Esophagus muscularis mucosa (tissue), 4 donors: ENCODE measurements at places on chromosomes 4 and X. TPM values are rescaled to one million over a fixed set of nuclear protein-coding genes. Genes with fewer than 3 reads are reported as not detected.

Gene MED12
- total RNA-seq = 24.9 TPM

Gene POLA1
- 9.4 TPM for total RNA-seq

Gene PABPC4L
- 1.7 TPM for total RNA-seq

GRCh38 chr4:3393171-3393570 lies 48.6 kb upstream of the HGFAC start:
- DNase-seq = no peak

Gene HMX1
- not detected for total RNA-seq

Gene HS3ST1
- 3.1 TPM for total RNA-seq

DNA sequence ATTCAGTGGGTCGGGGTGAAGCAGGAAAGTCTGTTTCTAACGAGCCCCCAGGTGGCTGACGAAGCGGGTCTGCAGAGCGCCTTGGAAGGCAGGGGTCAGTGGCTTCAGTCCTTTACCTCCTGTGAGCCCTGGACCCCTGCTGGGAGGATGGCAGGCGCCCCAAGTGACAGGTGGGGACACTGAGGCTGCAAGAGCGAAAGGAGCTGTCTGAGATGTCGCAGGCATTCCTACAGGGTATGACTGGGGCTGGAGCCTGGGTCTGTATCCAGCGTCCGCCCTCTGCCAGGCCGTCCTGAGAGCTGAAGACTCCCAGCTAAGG lies 103.1 kb downstream of the PSAPL1 start:
- no peak for DNase-seq

Gene EGF
- 0.75 TPM for total RNA-seq

DNA sequence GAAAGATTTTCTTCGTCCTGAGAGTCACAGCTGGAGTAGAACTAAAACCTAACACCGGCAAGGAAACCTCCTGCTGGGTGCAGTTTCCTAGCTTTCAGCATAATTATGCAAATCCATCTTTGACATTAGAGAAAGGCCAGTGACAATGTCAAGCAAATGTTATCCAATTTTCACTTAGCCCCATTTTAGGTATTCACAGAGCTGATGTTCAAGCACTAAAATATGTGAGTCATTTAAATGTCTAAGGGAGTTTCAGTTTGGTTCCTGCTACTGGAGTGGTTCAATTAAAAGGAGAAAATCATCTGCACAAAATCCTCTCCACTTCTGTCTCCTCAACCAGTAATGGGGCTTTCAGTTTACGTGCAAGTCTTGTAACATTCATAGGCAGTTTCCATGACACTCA lies 37.1 kb upstream of the AMOT start:
- no peak for DNase-seq

Gene GC
- total RNA-seq = not detected

DNA sequence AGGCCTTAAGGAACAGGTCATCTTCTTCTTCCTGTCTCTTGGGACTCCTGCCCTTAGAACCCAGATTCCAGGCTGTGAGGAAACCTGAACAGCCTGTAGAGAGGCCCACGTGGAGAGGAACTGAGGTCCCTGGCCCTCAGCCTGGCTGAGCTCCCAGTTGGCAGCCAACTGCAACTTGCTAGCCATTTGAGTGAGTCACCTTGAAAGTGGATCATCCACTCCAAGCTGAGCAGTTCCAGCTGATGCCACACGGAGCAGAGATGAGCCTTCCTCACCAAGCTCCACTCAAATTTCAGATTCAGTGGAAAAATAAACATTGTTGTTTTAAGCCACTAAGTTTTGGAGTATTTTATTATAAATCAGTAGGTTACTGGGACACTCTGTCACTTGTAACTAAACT lies 392.5 kb downstream of the BCOR start:
- DNase-seq = no peak

DNA sequence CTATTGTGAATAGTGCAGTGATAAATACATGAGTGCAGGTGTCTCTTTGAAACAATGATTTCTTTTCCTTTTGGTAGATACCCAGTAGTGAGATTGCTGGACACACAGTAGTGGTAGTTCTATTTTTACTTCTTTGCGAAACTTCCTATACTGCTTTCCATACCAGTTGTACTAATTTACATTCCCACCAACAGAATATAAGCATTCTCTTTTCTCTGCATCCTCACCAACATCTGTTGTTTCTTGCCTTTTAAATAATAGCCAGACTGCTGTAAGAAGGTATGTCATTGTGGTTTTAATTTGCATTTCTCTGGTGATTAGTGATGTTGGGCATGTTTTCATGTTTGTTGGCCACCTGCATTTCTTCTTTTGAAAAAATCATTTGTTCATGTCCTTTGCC lies 105.9 kb downstream of the COL4A6 start:
- DNase-seq = no peak

GRCh38 chrX:109374262-109374960 lies 107.5 kb downstream of the GUCY2F start:
- no peak for DNase-seq

- no peak for DNase-seq
Measured at GRCh38 chrX:53713987-53714579, 27.6 kb upstream of the HUWE1 start.

DNA sequence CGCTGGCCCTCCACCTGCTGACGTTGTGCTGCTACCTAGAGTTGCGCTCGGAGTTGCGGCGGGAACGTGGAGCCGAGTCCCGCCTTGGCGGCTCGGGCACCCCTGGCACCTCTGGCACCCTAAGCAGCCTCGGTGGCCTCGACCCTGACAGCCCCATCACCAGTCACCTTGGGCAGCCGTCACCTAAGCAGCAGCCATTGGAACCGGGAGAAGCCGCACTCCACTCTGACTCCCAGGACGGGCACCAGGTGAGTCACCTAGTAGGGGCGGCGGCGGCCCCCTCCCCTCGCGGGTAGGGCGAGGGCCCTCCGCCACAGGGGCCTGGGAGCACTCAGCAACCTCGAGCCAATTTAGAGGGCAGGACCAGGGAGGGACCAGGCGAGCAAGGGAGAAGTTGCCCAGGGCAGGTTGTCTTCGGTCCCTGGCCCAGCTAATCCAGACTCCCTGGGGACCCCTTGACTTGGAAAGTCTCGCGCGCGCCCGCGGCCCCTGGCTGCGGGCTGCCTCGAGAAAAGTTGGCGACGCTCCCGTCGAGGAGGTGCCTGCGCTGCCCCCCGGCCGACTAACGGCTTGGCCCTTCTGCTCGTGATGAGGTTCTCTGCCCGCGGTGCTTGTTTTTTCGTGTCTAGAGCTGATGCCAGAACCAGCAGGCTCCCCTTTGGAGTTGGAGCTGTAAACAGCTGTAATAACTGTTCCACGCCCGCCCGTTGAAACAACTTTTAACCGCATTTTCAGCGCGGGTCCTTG lies 717 bp downstream of the EDA start:
- DNase-seq = no peak

DNA sequence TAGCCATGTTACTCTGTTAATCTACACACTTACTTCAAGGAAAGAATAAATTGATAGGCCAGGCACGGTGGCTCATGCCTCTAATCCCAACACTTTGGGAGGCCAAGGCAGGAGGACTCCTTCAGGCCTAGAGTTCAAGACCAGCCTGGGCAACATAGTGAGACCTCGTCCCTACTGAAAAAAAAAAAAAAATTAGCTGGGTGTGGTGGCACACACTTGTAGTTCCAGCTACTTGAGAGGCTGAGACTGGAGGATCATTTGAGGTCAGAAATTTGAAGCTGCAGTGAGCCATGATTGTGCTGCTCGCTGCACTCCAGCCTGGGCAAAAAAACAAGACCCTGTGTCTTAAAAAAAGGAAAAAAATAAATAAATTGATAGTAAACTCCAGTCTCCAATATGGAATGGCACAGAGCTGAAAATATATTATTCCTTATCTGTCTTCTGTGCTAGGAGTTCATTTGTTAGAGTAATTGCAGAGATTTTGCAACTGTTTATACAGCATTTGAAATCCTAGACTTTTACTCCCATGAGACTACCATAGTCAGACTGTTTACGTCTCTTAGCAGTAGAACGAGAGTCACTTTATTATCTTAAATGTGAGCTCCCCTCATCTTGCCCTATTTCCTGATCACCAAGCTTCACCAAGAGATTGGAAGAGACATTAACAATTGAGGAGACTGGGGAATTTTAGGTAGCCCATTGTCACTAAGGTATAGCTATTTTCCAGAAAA lies 18.8 kb upstream of the TMEM131L start:
- no peak for DNase-seq

Gene IL1RAPL2
- total RNA-seq = 0.50 TPM

DNA sequence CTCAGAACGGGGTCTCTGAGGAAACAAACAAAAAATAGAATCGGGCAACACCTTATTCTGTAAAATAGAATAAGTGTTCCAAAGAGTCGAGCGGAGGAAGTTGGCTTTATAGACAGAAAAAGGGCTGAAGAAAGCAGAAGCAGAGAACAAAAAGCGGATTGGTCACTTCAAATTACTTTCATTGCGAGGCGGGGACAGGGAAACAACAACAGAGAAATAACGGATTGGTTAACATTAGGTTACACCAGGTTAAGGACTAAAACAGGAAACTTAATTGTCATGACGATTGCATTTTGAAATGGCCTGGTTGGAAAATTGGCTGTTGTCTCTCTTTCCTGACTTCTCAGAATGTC lies 433 bp upstream of the COQ2 start:
- no peak for DNase-seq

Gene PLAC8
- 1.4 TPM for total RNA-seq

Gene PRICKLE3
- total RNA-seq = 16.2 TPM

GRCh38 chr4:140653718-140654494 lies 85.1 kb upstream of the UCP1 start:
- DNase-seq = peak; percentile 39

DNA sequence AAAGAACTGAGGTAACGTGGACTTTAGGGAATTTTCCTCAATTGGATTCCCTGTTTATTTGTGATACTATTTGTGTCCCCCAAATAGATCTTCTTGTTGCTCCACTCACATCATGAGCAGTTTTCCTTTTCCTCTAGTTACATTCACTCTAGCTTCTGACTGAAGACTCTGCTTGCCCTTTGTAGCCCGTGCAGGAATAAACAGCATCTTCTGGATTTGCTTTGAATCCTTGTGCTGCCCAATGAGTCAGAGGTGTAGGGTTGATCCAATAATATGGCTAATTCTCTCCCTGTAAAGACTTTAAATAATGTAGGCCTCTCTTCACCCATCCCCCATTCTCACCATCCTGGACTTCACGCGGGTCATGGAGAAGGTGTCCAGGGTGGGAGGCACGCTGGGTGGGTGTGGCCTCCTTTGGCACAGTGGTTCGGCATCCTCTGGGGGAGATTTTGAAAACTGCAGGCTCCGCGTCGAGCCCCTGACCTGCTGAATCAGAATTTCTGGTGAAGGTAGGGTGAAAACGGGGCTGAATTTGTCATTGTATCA lies 9.0 kb downstream of the HAND2 start:
- peak; percentile 91 for DNase-seq

DNA sequence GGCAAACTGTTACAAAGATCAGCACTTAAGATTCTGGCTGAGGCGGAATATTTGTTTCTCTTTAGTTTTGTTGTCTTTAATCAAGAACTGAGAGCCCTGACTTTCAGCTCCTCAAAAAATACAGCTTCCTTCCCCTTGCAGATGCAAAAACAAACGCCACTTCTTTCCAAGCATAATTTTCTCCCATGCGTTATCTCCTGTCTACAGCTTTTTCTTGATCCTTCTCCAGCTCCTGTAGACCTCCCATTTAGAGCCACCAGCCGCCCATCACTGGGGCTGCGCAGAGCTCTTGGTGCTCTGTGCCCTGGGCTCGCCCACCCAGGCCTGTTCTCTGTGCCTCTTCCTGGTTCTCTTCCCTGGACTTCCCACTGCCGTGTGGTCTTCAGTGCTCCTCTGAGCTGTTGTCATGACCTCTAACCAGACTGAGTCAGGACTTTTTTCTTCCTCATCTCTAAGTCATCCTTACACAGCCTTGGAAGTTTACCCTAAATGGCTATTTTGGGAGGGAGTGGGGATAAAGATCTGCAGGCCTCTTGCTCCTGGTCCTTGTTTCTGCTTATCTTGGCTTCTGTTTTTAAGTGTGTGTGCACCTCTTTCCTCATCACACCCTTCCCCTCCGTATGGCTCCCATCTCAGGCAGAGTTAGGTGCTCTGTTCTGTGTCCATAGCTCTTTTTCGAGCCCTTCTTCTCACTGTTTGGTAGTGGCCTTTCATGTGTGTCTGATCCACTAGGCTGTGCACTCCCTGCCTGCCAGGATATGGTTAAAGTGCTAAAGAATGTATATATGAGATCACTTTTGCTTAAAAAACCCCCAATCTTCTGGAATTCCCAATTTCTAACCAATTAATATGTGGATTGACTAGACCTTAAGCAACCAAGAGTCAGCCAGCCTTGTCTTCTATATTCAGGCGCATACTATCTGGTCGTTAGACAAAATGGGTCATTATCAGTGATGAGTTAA lies 122.5 kb downstream of the PTTG2 start:
- no peak for DNase-seq

- no peak for DNase-seq
Measured at GRCh38 chr4:24674279-24674678, 89.9 kb upstream of the DHX15 start.

DNA sequence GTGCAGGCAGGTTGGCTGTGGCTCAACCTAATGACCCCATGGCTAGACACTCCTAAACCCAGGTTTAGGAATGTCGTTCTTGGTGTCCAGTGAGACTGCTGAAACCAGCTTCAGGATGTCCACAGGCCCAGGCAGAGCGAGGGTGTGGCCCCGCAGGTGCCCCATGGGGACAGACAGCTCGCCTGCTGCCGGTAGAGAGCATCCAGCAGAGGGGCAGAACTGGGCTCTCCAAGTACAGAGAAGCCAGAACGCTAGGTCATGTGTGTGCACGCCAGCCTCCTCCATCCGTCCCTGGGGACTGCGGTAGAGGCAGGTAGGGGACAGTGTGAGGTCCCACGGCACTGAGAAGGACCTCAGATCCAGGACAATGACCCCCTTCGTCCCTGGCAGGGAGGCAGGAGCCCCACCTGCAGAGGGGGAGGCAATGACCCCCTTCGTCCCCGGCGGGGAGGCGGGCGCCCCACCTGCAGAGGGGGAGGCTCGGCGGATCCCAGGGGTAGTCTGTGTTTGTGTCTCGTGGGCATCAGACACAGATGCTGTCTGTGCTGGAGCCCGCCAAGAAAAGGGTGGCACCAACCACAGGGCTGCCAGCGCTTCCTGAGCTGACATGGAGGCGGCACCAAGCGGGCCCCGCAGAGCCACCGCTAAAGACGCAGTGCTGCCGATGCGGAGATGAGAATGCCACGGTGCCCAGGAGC lies 118.4 kb downstream of the FAM53A start:
- DNase-seq = no peak

DNA sequence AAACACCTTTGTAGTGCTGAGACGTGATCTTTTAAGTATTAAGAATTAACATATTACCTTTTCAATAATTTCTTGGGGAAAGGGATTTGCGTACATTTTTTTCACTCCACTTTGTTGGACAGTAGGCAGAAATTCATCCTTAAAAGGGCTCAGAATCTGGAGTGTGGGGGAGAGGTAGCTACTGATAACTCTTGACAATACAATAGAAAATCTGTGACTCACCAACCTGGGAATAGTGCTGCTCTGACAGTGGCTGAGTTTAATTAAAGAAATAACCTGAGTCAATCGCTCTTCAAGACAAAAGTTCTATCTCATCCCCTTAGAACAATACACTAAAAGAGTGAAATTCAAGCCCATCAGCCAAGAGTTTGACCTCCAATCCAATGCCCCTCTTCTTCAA lies 60.2 kb downstream of the SLC9A7 start:
- DNase-seq = no peak

GRCh38 chrX:24790166-24790565 lies 96.4 kb downstream of the POLA1 start:
- no peak for DNase-seq
